ENCODE measurements at places on chromosomes 6 and 20.

GRCh38 chr20:35776513-35777101 is 4.8 kb downstream of the PHF20 start:
- DNase-seq = peak; percentile 57

GRCh38 chr20:57652606-57653545 is 32.6 kb upstream of the ZBP1 start:
- DNase-seq = no peak

DNA sequence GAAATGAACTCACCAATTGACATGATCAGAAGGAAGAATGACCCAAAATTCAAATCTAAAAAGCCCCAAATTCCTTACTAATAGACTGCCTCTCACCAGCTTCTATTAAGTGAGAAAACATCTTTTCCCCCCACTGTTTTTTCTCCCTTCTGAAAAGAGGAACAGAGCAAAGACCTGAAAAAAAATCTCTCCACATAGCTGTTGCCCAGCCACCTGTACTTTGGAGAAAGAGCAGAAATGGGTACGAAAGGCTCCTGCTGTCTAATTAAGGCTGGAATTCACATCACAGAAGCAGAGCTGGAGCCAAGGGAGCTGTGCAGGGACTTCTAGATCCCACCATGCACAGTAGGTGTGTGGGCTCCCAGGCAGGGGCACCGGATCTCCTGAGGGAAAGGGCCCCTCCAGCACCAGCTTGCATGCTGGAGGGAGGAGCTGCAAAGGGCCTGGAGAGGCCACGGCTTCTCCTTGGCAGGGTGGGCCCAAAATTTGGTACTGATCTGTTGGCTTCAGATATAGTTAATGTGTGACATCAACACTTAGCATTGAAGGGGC is 73.2 kb upstream of the DUSP22 start:
- DNase-seq = no peak

GRCh38 chr6:48144021-48144420 is 33.0 kb upstream of the PTCHD4 start:
- DNase-seq = peak; percentile 63

- no peak for DNase-seq
Measured at GRCh38 chr6:22157233-22157632, 139.6 kb downstream of the PRL start.

DNA sequence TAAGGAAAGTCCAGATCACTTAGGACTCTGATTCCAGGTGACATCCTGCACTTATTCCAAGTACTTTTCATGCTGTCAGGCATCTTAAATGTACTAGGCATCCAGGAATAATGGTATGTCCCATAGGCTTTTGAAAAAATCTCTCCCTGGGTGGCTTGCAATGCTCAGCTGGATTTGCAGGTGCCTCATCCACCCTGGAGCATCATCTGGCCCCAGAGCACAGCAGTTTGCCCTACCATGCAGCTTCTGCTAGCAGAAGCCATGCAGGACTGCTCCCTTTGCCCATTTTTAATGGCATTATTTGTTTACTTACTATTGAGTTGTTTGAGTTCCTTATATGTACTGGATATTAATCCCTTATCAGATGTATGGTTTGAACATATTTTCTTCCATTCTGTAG is 45.2 kb downstream of the DZANK1 start:
- no peak for DNase-seq

- no peak for DNase-seq
Measured at GRCh38 chr6:96212066-96212465, 196.3 kb downstream of the FUT9 start.

DNA sequence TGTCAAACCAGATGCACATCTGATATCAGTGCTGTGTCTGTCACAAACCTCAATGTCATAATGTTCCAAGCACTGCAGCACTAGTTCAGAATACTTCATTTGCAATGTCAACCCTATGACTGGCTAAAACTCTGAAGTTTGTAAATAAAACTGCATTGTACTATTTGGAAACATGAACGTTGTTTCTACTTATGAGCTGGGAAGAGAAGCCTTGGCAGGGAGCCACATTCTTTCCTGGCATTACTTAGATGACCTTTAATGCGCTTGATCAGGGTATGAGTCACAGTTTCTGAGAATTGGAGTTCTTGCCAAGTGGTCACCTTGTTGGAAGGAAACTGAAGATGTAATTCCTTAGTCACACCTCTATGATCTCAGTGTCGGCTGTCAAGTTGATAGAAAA is 664.8 kb upstream of the MMS22L start:
- peak; percentile 2 for DNase-seq

DNA sequence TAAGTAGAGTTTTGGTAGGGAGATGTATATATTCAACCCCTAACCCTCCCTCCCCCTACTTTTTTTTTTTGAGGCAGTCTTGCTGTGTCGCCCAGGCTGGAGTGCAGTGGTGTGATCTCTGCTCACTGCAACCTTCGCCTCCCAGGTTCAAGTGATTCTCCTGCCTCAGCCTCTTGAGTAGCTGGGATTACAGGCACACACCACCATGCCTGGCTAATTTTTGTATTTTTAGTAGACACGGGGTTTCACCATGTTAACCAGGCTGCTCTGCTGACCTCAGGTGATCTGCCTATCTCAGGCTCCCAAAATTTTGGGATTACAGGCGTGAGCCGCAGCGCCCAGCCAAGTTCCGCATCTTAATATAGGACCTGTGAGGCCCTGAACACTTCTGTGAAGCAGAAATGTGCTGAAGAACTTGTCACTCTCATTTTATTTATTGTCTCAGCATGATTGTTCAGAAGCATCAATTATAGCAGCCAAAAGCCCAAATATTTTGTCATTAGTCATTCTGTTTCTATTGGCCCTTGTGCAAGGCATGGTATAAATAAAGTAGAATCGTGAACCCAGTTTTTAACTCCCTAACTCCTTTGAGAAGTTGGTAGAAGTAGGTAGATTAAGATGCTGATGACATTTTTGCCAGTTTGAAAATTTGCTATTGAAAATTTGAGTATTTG is 19.4 kb downstream of the DSTN start:
- no peak for DNase-seq

- no peak for DNase-seq
Measured at GRCh38 chr6:3019065-3019464, 19.4 kb downstream of the NQO2 start.
